Activated CD8-positive, alpha-beta T cell treated with anti-CD3 and anti-CD28 coated beads for 36 hours (primary cell): ENCODE measurements at places on chromosomes 2 and 18. TPM values are rescaled to one million over a fixed set of nuclear protein-coding genes. Genes with fewer than 3 reads are reported as not detected.

GRCh38 chr2:231181860-231182512, 16.4 kb upstream of the ARMC9 start:
- H3K4me3 ChIP-seq, result no peak overlapping the region
- no peaks in the 10 kb centered on the region for H3K36me3 ChIP-seq
- H3K4me1 ChIP-seq, result peaks cover 19% of the 10 kb centered on the region
- DNase-seq, result no peak
- no peak overlapping the region for H3K27ac ChIP-seq
- H3K27me3 ChIP-seq, result no peaks in the 10 kb centered on the region

- no peak overlapping the region for H3K27ac ChIP-seq
- DNase-seq, result no peak
- H3K36me3 ChIP-seq, result no peaks in the 10 kb centered on the region
- no peaks in the 10 kb centered on the region for H3K4me1 ChIP-seq
These were observed 32.0 kb upstream of the PRLH start for GRCh38 chr2:237534380-237534779.

GRCh38 chr2:16526193-16526592, 139.4 kb downstream of the CYRIA start:
- H3K4me1 ChIP-seq, result no peaks in the 10 kb centered on the region
- no peak overlapping the region for H3K27ac ChIP-seq
- no peak overlapping the region for H3K4me3 ChIP-seq
- peaks cover 6% of the 10 kb centered on the region for H3K27me3 ChIP-seq
- no peaks in the 10 kb centered on the region for H3K36me3 ChIP-seq
- no peak for DNase-seq

DNA sequence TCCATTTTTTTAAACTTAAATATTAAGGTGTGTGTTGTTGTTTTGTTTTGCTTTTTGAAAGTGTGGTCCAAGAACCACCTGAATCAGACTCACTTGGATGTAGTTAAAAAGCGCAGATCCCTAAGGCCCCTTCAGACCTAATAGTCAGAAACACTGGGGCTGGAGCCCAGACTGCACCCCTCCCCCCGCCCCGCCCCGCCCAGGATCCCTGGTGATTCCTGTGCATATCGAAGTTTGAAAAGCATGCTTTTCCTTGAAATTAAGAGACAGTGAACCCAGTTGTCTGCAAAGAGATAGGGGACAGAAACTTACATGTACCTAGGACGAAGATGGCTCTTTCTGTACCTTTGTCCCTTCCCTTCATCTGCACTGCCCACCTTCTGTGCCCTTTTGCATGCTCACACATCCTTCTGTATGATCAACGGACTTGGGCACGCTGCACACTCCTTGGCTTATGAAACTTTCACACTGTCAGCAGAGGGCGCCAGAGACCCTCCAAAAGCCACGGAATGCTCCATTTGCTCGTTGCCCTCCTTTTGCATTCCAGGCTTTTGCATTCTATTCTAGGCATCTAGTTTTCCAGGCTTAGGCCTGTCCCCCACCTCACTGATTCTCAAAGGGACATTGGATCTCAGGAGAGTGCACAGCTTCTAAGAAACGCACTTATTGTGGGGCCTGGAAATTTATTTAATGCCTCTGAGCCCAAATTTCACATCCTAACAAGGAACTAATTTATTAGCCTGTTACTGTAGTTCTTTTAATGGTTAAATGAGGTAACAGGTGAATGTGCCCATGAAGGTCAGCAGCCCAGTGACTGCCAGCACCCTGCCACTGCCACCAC, 32.8 kb upstream of the SLC14A1 start:
- peak; percentile 88 for DNase-seq
- H3K36me3 ChIP-seq, result peaks cover 2% of the 10 kb centered on the region
- no peak overlapping the region for H3K4me3 ChIP-seq
- no peak overlapping the region for H3K27ac ChIP-seq
- no peaks in the 10 kb centered on the region for H3K27me3 ChIP-seq
- H3K4me1 ChIP-seq, result peaks cover 49% of the 10 kb centered on the region

GRCh38 chr2:3214806-3215404, 162.7 kb downstream of the EIPR1 start:
- no peak for DNase-seq
- peaks cover 16% of the 10 kb centered on the region for H3K36me3 ChIP-seq
- peaks cover 32% of the 10 kb centered on the region for H3K4me1 ChIP-seq
- H3K4me3 ChIP-seq, result no peak overlapping the region
- peak overlapping the region; percentile 16 for H3K27ac ChIP-seq

GRCh38 chr2:218320704-218321336, 28.5 kb upstream of the TMBIM1 start:
- no peak overlapping the region for H3K27ac ChIP-seq
- DNase-seq, result no peak
- peaks cover 45% of the 10 kb centered on the region for H3K4me1 ChIP-seq
- no peak overlapping the region for H3K4me3 ChIP-seq

- peaks cover 2% of the 10 kb centered on the region for H3K36me3 ChIP-seq
- peak overlapping the region; percentile 90 for H3K27ac ChIP-seq
- peak; percentile 46 for DNase-seq
These were observed 755 bp downstream of the SPAST start for GRCh38 chr2:32064021-32064601.

DNA sequence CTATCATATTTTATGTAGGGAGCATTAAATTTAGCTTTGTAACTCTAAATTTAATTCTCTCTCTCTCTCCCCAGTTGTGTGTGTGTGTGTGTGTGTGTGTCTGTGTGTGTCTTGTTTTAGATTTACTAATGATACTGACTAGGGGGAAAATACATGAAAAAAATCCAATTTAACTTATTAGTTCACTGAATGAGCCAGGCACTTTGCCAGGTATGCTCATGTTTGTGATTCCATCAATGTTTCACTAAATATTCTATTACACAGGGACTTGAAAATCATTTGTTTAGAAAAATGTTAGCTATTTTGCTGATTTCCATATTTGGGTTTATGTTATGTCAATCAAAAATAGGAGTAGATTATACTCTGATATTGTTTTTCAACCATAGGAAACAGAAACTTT, 203.7 kb upstream of the ZNF804A start:
- no peaks in the 10 kb centered on the region for H3K4me1 ChIP-seq
- no peak overlapping the region for H3K4me3 ChIP-seq
- H3K27ac ChIP-seq, result no peak overlapping the region
- H3K36me3 ChIP-seq, result no peaks in the 10 kb centered on the region

GRCh38 chr2:62934517-62934916, 116.1 kb upstream of the OTX1 start:
- no peak overlapping the region for H3K27ac ChIP-seq
- no peak overlapping the region for H3K4me3 ChIP-seq
- H3K27me3 ChIP-seq, result no peaks in the 10 kb centered on the region
- no peaks in the 10 kb centered on the region for H3K4me1 ChIP-seq

DNA sequence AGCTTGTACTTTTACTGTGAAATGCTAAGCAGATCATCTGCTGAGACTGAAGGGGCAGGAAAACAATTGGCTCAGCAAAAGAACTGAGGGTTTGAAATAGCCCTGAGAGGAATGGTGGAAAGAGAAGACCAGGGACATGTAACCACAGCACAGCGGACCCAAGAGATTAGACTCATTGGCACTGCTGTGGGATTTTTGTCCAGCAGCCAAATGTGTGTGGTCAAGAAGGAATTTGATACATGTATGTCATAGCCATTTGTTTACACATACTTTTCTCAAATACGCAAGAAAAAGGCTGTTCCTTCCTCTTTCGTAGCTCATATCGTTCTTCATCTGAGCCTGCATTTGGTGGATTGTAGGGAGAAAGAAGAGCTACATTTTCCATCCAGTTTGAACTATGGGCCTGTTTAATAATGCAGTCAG, 73.8 kb downstream of the TRABD2A start:
- H3K36me3 ChIP-seq, result peaks cover 2% of the 10 kb centered on the region
- no peaks in the 10 kb centered on the region for H3K27me3 ChIP-seq
- H3K4me1 ChIP-seq, result peaks cover 11% of the 10 kb centered on the region
- no peak overlapping the region for H3K27ac ChIP-seq
- no peak overlapping the region for H3K4me3 ChIP-seq

DNA sequence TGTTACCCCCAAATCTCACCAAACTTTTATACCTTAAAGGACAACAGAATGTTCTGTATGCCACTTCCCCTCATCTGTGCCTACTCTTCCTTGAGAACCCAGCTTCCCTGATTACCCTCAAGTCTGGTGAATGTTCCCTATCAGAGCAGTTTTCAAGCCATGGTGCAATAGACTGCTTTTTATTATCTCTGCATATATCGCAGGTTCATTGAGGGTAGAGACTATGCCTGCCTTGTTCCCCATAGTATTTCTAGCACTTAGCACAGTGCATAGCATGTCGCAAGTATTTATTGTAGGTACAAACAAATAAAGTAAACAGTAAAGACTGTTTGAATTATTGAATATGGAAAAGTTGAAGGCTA, 146.6 kb downstream of the HAUS1 start:
- H3K4me3 ChIP-seq, result peak overlapping the region; percentile 50
- peaks cover 66% of the 10 kb centered on the region for H3K4me1 ChIP-seq
- no peaks in the 10 kb centered on the region for H3K27me3 ChIP-seq
- no peak for DNase-seq
- peaks cover 53% of the 10 kb centered on the region for H3K36me3 ChIP-seq
- H3K27ac ChIP-seq, result peak overlapping the region; percentile 91

- peak overlapping the region; percentile 71 for H3K4me3 ChIP-seq
- peak; percentile 16 for DNase-seq
- no peak overlapping the region for H3K27ac ChIP-seq
- H3K36me3 ChIP-seq, result no peaks in the 10 kb centered on the region
- peaks cover 37% of the 10 kb centered on the region for H3K27me3 ChIP-seq
These were observed 544 bp downstream of the EVA1A start for GRCh38 chr2:75560022-75560767.

DNA sequence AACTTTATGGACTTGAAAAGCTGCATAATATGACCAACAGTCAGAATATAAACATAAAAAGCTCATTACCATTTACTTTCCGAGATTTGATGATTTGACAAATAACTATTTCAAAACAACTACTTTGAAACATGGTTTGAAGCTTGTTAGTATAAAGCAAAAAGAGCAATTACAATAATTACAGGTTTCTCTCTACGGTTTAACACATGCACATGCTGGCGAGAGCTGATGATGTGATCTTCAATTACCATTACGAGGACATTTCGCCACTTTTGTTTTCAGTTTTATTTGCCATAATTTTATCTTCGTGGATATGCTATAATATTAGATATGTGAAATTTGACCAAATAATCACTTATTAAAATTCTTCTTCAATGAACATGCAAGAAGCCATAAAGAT, 270.1 kb downstream of the TCF4 start:
- peaks cover 8% of the 10 kb centered on the region for H3K4me1 ChIP-seq
- no peak for DNase-seq
- H3K27me3 ChIP-seq, result peaks cover 18% of the 10 kb centered on the region
- no peaks in the 10 kb centered on the region for H3K36me3 ChIP-seq

GRCh38 chr2:118118479-118118878, 30.2 kb downstream of the INSIG2 start:
- H3K27me3 ChIP-seq, result no peaks in the 10 kb centered on the region
- H3K4me1 ChIP-seq, result peaks cover 3% of the 10 kb centered on the region
- H3K36me3 ChIP-seq, result no peaks in the 10 kb centered on the region
- H3K27ac ChIP-seq, result no peak overlapping the region
- DNase-seq, result no peak
- H3K4me3 ChIP-seq, result no peak overlapping the region

DNA sequence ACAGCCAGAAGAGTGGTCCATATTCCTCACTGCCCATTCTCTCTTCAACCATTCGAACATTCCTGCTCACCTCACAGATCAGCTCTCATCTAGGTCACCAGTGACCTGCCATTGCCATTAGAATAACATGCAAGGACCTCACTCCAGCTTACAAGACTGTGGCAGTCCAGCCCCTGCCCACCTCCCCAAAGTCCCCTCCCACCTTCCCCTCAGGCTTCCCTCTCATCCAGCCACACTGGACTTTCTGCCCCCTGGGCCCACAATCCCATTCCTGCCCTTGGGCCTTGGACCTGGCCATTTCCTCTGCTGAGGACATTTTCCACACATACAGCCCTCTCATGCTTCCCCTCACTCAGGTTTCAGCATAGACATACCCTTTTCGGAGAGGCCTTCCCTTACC, 5.2 kb upstream of the TMEM177 start:
- no peak overlapping the region for H3K4me3 ChIP-seq
- H3K27ac ChIP-seq, result no peak overlapping the region

- H3K4me1 ChIP-seq, result no peaks in the 10 kb centered on the region
- no peak overlapping the region for H3K4me3 ChIP-seq
- no peak overlapping the region for H3K27ac ChIP-seq
These were observed 289.0 kb upstream of the TFPI start for GRCh38 chr2:187842978-187843847.

GRCh38 chr2:119996148-119996547, 16.7 kb upstream of the EPB41L5 start:
- H3K27ac ChIP-seq, result no peak overlapping the region
- no peaks in the 10 kb centered on the region for H3K36me3 ChIP-seq
- H3K4me1 ChIP-seq, result no peaks in the 10 kb centered on the region
- DNase-seq, result no peak
- H3K4me3 ChIP-seq, result no peak overlapping the region
- no peaks in the 10 kb centered on the region for H3K27me3 ChIP-seq

DNA sequence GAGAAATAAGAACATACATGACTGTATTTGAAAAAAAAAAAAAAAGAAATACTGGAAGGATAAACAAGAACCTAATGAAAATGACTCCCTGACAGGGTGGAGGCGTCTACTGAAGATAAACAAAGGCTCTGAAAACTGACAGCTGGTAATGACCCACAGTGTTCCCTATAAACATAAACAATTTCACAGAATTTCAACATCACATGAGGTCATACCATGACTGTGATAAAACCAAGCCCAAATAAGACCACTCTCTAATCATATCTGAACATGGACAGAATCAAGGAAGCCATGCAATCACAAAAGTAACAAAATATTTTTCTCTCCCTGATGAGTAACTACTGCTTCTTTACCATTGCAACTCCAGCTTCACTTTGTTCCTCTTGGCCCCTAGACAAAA, 159.3 kb downstream of the FAM124B start:
- DNase-seq, result no peak
- no peaks in the 10 kb centered on the region for H3K36me3 ChIP-seq
- H3K27me3 ChIP-seq, result peaks cover 17% of the 10 kb centered on the region
- H3K4me3 ChIP-seq, result no peak overlapping the region
- no peak overlapping the region for H3K27ac ChIP-seq

DNA sequence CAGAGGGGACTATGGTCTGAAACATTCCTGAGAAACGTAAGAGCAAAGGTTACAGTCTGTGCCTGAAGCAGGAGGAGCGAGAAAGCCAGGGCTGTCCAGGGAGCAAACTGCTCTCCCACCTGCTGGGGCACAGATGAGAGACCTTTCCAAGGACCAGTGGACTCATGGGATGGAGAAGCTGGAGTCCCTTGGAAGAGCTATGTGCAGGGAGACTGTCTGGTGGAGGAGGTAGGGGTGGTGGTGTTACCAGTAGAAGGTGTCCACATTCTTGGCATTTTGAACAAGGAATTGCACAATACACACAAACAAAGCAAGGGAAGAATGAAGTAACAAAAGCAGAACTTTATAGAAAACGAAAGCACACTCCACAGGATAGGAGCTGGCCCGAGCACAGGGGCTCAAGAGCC, 97.9 kb upstream of the CYRIA start:
- no peaks in the 10 kb centered on the region for H3K36me3 ChIP-seq
- no peaks in the 10 kb centered on the region for H3K4me1 ChIP-seq
- H3K4me3 ChIP-seq, result no peak overlapping the region
- no peak for DNase-seq

GRCh38 chr2:73759285-73759764, 20.6 kb downstream of the DUSP11 start:
- H3K27ac ChIP-seq, result no peak overlapping the region
- DNase-seq, result no peak
- no peaks in the 10 kb centered on the region for H3K4me1 ChIP-seq
- H3K4me3 ChIP-seq, result no peak overlapping the region

The FOXD4L1 gene
- 0.23 TPM for total RNA-seq

The CCDC68 gene
- total RNA-seq, result not detected

The CFAP65 gene
- not detected for total RNA-seq

The DSG1 gene
- total RNA-seq, result not detected

The SOX11 gene
- not detected for total RNA-seq

The SLC4A1AP gene
- total RNA-seq, result 19.1 TPM

The EFHD1 gene
- total RNA-seq, result 1.2 TPM

The GPR39 gene
- not detected for total RNA-seq

The POTEE gene
- total RNA-seq, result 0.61 TPM

The GLI2 gene
- total RNA-seq, result not detected

The CCDC178 gene
- total RNA-seq, result not detected
